WERI-Rb-1 (cell line): ENCODE measurements at places on chromosomes 12 and 14.

- peak; percentile 82 for DNase-seq
These were observed 45.6 kb downstream of the STAB2 start for GRCh38 chr12:103632554-103633216.

DNA sequence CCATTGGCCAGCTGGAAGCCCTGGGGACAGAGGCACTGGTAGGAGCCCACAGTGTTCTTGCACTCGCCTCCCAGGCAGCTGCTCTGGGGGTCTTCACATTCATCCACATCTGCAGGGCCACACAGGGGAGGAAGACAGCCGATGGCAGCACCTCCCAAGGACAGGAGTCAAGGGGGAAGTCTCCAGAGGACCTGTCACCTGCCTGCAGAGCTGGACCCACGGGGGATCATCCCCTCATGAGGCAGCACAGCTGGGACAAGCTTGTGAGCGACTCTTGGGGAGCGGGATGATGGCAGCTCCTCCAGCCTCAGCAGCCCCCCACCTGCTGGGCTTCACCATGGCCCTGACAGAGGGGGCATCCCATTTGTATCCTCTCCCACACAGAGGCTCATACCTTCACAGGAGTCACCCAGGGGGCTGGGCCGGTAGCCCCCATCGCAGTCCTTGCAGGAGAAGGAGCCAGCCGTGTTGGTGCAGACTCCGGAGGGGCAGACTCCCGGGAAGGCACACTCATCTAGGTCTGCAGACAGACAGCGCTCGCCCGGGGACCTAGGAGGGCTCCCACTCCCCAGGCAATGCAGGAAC, 15.4 kb downstream of the ISCA2 start:
- no peak for DNase-seq

DNA sequence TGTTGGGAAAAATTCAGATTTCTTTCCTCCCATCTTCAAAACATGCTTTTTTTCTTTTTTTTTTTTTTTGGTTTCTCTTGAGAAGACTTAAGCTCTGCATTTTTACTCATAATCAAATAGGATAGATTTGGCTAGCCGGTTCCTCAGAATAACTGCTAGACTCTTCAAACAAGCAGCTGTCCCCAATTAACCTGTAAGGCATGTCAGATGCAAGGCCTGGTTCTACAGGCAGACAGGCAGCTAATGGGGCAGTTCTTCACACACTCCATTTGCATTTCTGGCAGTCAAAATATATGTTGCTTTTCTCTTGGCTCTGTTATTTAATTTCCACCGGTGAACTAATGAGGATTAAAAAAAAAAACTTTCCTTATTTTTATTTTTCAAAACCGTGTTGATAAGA, 228.0 kb upstream of the ATP2B1 start:
- no peak for DNase-seq

GRCh38 chr12:31324845-31325523, 966 bp downstream of the SINHCAF start:
- DNase-seq: peak; percentile 30

DNA sequence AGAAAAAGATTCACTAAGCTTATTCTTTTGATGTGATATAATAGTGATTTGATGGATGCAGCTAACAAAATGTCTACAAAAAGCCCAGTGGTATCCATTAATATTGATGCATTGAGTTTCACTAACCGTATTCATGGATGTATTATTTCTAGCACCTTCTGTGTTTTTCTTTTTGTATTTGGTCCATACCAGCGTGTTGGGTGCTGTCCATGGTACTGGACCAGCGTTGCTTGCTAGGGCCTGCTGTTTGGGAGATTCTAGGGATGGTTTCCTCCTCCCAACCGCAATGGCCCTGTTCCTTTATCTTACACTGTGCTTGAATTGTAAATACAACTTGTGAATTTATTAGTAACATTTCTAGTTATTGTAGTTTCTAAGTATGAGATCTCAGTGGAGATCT, 31.7 kb downstream of the ANO4 start:
- no peak for DNase-seq
